ENCODE measurements at places on chromosomes 16 and 17.
A peak's percentile ranks its signal among the peaks of the same experiment; 100 is the strongest.

- DNase-seq, result no peak
Measured at GRCh38 chr16:79247386-79247785, 353.2 kb downstream of the MAF start.

- no peak for DNase-seq
Measured at GRCh38 chr16:11012841-11013240, 68.5 kb downstream of the CLEC16A start.

GRCh38 chr16:8816967-8817655 lies 19.5 kb downstream of the PMM2 start:
- no peak for DNase-seq

- no peak for DNase-seq
Measured at GRCh38 chr16:29989111-29989858, 6.1 kb downstream of the HIRIP3 start.

- no peak for DNase-seq
Measured at GRCh38 chr17:42323268-42323773, 35.0 kb downstream of the STAT5A start.

DNA sequence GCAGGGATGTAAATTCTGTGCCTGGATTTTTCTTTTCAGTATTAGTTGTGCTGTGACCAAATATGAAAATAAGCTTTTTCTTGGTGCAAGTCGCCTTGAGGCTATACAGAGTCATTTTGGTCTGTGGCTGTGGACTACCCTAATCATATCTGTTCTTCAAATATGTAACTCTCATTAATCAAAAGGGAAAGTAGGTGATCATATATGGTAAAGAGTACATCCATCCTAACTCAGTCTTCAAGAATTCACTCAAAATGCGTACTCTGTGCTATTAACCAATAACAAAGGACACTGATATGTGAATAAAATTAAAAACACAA lies 2.6 kb downstream of the CPD start:
- DNase-seq, result no peak

GRCh38 chr17:55284944-55285339 lies 20.2 kb downstream of the HLF start:
- no peak for DNase-seq

- no peak for DNase-seq
Measured at GRCh38 chr17:45357364-45357997, 40.7 kb upstream of the MAP3K14 start.

- DNase-seq, result no peak
Measured at GRCh38 chr16:89871895-89872294, 1.5 kb upstream of the TCF25 start.

- DNase-seq, result no peak
Measured at GRCh38 chr16:85880861-85881260, 18.1 kb upstream of the IRF8 start.

DNA sequence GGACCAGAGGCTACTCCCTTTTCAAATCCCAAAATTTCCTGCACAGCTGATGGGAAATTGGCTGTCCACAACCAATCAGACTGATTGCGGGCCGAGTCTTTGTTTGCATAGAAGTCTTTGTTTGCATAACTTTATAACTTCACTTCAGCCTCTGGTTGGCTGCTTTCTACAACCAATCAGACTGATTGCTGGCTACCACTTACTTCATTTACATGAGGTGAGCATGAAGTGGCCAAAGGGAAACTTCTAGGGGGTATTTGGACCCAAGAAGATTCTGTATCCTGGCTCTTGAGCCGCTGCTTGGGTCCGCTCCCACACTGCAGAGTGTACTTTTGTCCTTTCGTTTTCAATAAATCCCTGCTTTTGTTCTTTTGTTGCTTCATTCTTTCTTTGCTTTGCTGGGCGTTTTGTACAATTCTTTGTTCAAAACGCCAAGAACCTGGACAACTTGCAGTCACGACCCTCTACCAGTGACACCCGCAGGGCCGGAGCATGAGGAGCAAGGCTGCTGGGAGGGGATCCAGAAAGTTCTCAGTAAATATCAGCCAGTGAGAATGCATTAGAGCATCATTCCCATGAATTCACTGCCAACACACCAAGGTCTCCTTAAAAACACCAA lies 67.5 kb downstream of the IQCK start:
- no peak for DNase-seq

DNA sequence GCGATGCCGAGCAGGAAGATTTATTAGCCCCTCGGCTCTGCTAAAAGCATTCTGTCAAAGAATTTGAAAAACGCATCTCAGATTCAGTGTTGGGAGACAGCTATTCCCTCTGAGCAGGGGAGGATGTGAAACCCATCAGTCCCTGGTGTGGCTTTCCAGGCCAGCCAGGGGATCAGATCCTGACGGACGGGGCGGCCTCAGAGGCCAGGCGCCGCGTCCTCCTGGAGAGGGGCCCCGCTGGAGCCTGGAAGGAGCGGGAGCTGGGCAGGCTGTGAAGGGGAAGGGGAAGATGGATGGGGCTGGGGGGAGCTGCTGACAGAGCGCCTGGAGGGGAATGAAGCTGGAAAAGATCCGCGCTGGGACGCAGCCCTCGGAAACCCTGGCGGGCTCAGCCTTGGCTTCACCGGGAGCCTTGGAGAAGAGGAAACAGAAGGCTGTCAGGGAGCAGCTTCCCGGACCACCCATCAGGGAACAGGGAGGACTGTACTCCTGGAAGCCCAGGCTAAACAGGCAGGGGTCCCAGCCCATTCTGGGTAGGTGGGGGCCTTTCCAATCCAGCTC lies 358.0 kb downstream of the C16orf95 start:
- DNase-seq, result peak; percentile 23

GRCh38 chr17:67779098-67779672 lies 46.1 kb upstream of the BPTF start:
- DNase-seq, result no peak

- peak; percentile 2 for DNase-seq
Measured at GRCh38 chr17:34703533-34703932, 124.2 kb downstream of the TMEM132E start.

DNA sequence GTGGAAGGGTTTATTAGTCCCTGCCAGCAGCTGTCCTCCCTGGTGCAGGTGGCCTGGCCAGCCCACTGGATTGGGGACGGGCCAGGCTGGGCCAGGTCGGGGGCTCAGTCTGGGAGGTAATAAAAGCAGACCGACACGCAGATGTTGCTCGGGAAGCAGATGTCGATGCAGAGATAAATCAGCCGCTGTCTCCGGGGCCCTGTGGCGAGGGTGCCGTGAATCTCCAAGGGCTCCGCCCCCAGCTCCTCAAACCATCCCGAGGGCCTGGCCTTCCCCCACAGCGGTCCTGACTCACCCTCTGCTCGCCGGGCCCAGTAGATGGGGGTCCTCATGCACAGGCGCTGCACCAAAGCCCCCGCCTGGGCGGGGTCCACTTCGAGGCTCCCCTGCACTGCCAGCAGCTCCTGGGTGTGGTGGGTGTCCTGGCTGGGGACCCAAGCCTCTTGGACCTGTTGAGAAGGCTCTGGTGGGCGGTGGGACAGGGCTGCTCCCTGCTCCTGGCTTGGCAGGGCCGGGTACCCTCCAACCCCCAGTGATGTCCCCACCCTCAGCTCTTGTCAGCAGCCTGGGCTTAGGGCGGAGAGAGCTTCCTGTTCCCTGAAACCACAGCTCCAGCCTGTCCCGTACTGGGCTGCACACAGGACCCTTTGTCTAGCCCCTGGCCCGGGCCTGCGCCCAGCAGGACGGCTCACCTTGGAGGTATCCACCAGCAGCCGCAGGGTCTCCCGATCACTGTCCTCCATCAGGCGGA lies 1.2 kb downstream of the BRICD5 start:
- DNase-seq, result no peak

- no peak for DNase-seq
Measured at GRCh38 chr16:35141303-35141702, 1681.9 kb downstream of the TP53TG3F start.

DNA sequence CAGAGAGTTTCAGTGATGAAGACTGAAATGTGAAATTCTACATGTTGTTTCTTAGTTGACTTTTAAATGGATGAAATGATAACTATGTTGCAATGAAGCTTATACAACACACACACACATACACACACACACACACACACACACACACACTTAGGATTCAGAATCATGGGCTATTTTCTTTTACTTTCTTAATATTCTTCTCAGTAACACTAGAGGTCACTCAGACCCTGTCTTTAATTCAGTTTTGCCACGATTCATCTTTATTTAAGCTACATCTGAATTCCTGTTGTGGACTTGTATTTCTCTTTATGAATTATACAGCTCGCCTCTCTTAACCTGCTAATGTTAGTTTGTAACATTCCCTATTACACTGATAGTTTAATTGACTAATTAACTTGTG lies 109.6 kb upstream of the GOT2 start:
- peak; percentile 13 for DNase-seq

GRCh38 chr17:73356561-73357170 lies 44.9 kb upstream of the CDC42EP4 start:
- no peak for DNase-seq

DNA sequence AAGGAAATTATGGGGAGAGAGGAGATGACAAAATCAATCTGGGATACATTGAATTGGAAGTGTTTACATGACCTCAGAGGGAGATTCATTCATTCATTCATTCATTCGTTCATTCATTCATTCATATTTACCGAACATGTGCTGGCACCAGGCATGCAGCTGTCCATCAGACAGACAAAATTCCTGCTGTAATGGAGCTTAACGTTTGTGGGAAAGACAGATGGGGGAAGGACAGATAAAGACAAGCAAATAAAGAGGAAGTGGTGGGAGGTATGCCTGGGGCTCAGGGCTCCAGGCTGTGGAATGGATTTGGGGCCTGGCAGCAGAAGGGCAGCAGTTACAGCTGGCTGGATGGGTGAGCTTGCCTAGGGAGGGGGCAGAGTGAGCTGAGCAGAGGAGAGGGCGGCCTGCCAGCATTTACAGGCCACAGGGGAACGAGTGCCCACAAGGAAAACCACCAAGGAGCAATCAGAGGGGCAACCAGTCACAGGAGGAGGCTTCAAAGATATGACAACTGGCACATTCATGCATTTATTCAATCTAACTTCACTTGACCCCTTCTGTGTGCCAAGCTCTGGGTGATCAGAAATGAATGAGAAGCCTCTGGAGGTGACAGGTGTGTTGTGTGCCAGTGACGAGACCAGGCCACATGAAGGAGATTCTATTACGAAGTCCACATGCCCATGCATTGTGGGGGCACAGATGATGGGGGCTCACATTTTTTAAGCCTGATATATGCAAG lies 48.5 kb downstream of the ARHGAP27 start:
- no peak for DNase-seq

DNA sequence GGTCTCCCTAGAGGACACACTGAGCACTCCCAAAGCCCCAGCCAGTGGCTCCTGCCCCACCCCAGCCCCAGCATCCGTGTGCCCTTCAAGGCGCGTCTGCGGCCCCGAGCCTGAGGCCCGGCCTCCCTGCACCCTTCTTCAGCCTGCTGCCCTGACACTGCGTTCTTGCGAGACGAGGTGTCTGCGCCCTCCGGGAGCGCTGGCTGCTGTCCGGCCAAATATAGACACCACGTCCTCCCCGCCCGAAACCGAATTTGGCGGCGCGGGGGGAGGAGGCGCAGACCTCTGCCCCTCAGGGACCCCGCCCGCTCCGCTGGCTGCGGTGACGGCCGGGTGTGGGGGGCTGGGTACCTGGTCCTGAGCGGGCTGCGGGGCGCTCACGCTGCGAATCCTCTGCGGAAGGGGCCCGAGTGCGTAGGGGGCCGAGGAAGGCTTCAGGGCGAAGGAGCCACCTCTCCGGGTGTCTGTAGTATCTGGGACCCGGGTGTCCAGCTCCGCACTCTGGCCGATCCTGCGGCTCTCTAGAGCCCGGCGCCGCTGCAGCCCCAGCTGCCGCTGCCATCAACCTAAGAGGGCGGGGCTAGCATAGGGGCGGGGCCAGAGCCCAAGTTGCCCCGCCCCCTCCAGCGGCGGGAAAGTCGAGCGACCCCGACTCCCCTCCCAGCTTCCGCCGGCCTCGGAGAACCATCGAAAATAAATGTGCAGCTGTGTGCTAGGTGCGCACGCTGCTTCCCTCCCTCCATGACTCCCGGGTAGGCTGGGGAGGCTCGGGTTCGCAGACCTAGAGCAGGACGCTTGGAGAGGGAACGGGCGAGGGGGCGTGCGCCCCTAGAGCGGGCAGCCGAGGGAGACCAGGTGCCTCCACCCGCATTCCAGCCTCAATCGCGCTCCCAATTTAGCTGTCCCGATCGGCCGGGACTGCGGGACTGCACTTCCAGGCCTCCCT lies at the start of gene CORO6:
Gene CORO6, minus strand, starts transcription at position 576 of the 946 bp plus-strand sequence. CDS start 1,491 bp downstream, outside the sequence.
- DNase-seq, result no peak

GRCh38 chr16:27315333-27316037 lies 1.7 kb downstream of the IL4R start:
- no peak for DNase-seq

DNA sequence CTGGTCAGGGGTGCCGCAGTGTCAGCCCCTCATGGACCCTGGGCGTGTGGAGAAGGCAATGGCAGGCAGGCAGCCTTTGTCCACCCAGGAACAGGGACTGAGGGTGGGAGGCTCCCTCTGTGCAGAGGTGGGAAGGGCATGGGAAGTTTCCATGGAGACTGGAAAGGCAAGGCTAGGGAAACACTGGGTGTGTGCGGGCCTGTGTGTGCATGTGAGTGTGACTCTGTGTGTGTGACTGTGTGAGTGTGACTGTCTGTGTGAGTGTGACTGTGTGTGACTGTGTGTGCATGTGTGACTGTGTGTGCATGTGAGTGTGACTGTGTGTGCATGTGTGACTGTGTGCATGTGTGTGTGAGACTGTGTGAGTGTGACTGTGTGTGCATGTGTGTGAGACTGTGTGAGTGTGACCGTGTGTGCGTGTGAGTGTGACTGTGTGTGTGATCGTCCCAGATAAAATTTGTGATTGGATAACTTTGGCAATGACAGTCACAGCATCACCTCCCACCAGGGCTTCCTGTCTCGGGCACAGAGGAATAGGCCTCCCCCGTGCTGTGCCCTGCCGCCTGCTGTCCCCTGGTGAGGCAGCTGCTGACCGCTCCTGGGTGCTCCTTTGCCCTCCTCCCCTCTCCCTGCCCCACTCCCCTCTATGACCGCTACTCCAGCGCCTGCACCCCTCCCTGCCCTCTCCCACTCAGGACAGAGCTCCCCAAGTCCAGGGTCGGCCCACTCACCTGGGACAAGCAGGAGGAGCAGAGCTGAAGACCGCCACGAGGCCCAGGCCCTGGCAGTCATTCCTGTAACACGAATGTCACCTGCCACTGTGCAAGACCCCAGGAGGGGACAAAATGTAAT lies 698 bp downstream of the CD300C start:
- DNase-seq, result no peak

- no peak for DNase-seq
Measured at GRCh38 chr16:50314665-50315064, 48.3 kb downstream of the ADCY7 start.

GRCh38 chr16:25411396-25412081 lies 153.9 kb upstream of the ZKSCAN2 start:
- DNase-seq, result no peak

DNA sequence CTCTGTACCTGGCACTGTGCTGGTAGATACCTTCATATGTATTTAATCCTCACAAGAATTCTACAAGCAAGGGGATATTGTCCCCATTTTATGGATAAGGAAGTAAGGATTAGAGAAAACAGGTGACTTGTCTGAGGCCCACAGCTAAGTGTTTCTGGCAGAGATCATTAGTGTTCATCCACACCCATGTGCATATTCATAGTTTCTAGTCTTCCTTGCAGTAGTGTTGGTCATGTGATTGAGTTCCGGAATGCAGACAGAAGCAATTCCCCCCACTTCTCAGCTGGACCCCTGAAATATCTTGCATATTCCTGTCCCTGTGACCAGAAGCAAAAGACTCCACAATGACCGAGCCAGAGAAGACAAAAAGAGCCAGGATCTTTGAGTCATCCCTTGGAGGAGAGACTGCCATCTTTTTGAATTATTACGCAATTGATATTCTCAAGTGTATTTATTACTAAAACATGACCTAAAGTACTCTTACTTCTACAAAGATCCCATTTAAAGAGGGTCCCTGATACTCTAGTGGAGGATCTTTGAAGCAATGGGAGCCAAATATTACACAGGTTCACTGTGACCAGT lies 43.4 kb downstream of the SOX9 start:
- DNase-seq, result no peak

Data from fibroblast of skin of left biceps (primary cell).